AG04450 (cell line): ENCODE measurements at places on chromosomes 4 and X.

- no peak for DNase-seq
Observed at GRCh38 chr4:5204781-5205180, 153.5 kb downstream of the STK32B start.

- no peak for DNase-seq
Observed at GRCh38 chr4:179597301-179597700, 2155.1 kb upstream of the AGA start.

- DNase-seq: no peak
Observed at GRCh38 chr4:42425146-42426065, 28.1 kb downstream of the SHISA3 start.

GRCh38 chr4:182338746-182339145 is 95.5 kb downstream of the TENM3 start:
- DNase-seq: no peak

GRCh38 chr4:62023633-62024032 is 823.5 kb downstream of the ADGRL3 start:
- no peak for DNase-seq

DNA sequence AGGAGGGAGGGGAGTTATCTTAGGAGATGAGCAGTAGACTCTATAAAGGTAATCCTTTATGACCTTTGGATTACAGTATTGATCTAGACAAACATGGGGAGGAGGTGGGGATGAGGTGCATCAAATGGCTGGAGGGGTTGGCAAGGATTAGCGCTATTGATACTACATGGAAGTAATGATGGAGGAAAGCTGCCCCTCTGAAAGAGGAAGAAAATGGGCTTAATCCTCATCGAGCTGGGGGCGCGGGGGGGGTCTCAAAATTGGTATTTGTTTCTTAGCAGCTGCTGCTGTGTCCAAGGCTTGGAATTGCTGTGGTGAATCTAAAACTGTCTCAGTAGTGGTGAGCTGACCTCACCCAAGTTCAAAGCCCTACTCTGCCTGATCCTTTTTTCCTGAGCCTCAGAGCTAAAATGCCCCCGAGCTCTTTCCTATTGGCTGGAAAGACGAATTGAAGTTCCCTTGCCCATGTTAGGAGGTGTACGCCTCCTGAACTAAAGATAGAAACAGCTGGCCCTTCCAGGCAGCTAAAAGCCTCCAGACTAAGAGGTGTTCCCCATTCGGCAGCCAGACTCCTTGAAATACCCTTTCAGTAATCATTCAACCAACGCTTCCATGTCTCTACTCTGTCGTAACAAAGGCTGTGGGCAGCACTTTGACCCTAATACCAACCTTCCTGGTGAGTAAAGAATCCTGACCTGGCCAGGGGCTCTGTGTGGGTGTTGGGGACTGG is at the start of gene ITGB1BP2:
ITGB1BP2 (plus strand) TSS at position 556 of the 730 bp plus-strand sequence; CDS start at position 613, 57 bp downstream.
- no peak for DNase-seq

- no peak for DNase-seq
Observed at GRCh38 chrX:67555578-67556203, 11.9 kb downstream of the AR start.

DNA sequence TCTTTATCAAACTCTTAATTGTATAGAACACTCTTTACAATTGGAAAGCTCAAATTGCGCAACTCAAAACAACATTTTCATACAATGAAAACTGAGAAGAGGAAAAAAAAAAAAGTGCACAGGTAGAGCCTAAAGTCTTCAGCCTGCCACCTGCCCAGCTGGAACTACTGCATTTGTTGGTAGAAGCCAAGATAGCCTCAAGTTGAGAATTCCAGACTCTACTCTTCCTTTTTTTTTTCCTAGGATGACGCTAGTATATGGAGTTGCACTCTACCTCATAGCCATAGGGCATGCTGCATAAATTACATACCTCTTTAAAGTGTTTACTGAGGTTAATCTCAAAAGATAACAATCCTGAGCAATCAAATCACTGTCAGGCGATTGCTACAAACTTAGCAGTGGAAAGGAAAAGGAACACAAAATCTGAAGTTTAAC is 13.6 kb downstream of the ABCG2 start:
- no peak for DNase-seq

GRCh38 chr4:109294468-109295020 is 7.9 kb downstream of the COL25A1 start:
- no peak for DNase-seq

- no peak for DNase-seq
Observed at GRCh38 chr4:139975830-139976272, 178.1 kb downstream of the MAML3 start.

GRCh38 chrX:52271206-52271605 is 86.5 kb downstream of the MAGED4 start:
- no peak for DNase-seq

DNA sequence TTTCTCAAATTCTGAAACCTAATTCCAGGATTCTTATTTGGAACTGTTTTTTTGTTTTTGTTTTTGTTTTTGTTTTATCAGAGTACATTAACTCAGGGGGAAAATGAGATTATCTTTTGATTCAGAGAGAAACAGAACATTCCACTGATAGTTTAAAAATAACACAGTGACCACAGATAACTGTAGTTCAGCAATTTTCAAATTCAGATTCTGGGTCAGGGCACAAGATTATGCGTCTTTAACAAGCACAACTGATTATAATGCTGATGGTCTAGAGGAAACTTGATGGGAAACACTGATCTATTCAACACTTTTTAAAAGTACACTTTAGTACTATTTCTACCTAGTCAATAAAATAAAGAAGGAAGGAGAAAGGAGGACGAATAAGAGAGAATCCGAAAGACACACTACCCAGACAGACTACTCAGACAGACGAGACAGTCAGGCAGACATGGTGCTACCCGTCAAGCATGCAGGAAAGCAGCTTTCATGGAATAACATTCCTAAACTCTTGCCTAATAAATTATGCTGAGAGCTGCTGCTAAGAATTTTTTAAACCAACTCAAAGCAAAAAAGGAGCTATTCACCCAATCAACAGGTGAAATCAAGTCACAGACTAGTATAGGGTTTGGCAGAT is 59.0 kb downstream of the APBB2 start:
- no peak for DNase-seq

DNA sequence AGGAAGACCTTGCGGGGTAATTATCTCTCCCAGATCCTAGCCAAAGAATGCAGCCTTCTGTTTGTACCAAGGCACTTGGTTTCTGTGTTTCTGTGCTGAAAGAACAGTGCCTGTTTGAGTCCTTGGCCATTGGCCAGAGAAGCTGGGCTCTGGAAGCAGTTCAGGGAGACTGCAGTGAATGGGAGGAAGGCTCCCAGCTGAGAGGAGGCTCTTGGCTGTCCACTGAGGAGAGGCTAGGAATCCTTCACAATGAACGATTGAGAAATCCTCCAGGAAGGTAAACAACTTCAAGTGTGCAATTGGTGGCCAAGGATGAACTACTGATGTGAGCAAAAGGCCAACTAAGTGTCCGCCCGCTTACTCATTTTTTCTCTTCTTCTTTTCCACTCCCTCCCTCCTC is 61.3 kb downstream of the HS3ST1 start:
- no peak for DNase-seq

DNA sequence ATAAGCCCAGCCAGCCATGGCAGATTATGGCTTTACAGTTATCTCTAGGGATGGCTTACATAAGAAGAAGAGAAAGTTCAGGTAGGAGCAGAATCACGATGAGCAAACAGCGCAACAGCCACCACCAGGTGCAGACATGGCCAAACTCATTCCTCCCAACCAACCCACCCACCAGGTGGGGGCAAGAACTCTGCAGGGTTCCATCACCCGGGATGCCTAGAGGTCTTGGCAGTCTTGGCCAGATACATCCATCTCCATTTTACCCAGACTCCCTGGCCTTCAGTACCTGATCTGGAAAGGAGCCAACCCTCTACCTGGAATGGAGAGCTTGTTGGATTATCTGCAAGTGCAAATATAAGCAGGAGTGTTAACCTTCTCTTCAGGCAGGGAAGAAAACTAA is 7.5 kb downstream of the TSC22D3 start:
- no peak for DNase-seq

GRCh38 chr4:107115185-107115847 is 79.2 kb upstream of the DKK2 start:
- no peak for DNase-seq

DNA sequence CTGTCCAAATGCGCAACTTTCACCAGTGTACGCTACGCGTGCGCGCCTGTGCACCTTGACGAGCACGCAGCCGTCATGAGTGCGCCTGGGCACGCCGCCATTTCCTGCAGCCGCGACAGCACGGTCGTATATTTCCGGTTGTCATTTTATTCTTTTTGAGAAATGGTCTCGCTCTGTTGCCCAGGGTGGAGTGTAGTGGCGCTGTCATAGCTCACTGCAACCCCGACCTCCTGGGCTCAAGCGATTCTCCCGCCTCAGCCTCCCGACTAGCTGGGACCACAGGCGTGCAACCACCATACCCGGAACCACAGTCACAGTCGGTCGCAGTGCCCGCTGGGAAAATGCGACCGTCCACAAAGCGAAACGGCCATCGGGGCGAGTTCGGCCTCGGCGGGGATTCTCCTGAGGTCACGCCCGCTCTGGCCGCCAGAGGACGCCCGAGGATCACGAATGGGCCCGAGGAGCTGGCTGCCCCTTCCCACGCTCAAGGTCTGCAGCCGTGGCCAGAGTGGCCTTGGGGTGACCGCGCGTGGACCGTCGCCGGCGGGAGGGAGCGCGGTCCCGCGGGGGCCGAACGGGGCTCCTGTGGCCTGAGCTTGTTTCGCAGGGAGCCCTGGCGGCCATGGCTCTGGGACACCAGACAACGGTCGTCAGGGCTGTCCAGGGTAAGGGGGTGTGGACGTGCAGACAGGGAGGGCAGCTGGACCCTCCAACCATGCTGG is 23.7 kb upstream of the PNMA3 start:
- no peak for DNase-seq

GRCh38 chrX:47169726-47170515 is 23.7 kb upstream of the UBA1 start:
- no peak for DNase-seq

- no peak for DNase-seq
Observed at GRCh38 chr4:142402156-142402555, 443.9 kb downstream of the INPP4B start.

DNA sequence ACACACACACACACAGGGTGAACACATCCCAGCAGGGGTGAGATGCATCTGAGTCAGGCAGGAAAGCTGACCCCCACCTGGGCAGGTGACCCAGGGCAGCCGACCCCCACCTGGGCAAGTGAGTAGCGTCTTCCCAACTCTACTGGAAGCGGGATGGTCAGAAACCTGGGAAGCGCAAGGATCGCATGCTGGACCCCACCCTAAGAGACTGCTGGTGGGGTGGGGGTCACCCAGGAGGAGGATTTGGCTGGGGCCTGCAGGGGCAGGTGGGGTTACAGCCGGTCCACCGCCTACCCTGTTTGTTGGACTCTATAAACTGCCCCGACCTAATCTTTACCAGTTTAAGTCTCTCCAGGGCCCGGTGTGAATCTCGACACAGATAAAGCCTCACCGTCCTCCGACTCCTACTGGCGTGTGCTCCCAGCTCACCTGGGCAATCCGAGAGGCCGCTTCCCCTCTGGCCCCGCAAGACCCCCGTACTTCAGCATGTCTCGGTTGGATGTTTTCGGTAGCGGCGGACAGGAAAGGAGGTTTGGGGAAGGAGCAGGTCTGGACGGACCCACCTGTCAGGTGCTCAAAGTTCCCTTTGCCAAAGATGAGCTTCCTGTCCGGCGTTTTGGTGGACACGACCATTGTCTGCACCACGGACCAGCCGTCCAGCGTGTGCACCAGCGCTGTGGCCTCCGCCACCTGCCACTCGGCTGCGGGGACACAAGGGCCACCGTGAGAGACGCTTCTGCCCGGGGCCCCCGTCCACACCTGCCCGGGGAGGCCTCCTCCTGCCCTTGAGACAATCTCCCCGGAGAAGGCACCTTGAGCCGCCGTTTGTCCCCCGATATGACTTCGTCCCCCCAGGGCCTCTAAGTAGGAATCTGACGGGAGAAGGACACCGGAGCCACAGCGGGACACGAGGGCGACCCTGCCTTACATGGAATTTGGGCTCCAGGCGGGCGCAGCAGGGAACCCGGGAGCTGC is 2.0 kb downstream of the GTPBP6 start:
- no peak for DNase-seq

DNA sequence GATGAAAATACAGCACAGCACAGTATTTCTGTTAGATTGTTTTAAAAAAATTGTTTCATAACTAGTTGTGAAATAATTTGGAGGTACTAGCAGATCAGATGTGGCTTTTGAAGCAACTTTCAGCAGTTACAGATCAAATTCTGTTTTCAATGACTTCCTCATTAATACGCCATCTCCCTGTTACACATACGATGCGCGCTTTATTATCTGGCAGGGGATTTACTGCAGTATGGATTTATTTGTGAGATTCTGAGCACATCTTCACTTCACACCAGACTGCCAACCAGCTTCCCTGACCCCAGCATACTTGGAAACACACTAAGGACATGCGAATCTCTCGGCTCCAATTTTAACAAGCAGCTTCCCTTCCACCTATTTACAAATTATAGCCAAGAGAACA is 235.5 kb upstream of the DIAPH2 start:
- DNase-seq: no peak

DNA sequence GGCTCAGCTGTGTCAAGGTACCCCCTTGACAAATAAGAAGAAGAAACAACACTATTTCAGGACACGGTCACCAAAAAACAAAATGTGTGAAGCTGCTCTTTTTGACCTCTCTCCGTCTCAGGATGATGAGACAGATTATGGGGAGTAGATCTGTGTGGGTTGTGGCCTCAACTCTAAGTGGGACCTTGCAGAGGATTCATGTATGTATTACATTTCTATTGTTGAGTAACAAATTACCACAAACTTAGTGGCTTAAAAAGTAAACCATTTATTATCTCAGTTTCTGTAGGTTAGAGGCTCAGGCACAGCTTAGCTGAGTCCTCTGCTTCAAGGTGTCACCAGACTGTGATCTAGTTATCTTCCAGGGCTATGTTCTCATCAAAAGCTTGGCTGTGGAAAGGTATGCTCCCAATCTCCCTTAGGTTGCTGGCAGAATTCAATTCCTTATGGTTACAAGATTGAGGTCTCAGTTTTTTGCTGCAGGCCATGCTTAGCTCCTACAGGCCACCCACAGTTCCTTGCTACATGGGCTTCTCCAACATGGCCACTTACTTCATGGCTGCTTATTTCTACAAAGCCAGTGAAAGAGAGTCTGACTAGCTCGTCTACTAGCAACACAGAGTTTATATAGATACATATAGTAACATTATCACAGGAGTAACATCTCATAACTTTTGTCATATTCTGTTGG is 28.1 kb downstream of the DGKK start:
- DNase-seq: no peak

DNA sequence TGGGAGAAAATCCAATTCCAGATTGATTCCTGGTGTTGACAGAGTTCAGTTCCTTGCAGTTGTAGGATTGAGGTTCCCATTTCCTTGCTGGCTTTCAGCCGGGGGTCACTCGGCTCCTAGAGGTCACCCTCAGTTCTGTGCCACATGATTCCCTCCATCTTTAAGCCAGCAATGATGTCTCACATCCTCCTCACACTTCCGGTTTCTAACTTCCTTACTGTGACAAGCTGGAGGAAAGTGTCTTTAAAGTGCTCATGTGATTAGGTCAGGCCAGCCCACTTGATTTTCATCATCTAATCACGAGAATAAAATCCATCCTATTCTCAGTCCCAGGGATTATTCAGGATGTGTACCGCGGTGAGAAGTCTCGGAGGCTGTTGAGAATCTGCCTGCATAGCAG is 19.4 kb upstream of the SMIM31 start:
- DNase-seq: no peak

- DNase-seq: no peak
Observed at GRCh38 chrX:130176354-130176776, 4.6 kb downstream of the RAB33A start.
